ENCODE measurements at places on chromosomes 3 and 15.

- DNase-seq: no peak
Observed at GRCh38 chr15:39429898-39430357, 151.0 kb upstream of the THBS1 start.

- DNase-seq: no peak
Observed at GRCh38 chr15:59812889-59813288, 123.8 kb upstream of the BNIP2 start.

DNA sequence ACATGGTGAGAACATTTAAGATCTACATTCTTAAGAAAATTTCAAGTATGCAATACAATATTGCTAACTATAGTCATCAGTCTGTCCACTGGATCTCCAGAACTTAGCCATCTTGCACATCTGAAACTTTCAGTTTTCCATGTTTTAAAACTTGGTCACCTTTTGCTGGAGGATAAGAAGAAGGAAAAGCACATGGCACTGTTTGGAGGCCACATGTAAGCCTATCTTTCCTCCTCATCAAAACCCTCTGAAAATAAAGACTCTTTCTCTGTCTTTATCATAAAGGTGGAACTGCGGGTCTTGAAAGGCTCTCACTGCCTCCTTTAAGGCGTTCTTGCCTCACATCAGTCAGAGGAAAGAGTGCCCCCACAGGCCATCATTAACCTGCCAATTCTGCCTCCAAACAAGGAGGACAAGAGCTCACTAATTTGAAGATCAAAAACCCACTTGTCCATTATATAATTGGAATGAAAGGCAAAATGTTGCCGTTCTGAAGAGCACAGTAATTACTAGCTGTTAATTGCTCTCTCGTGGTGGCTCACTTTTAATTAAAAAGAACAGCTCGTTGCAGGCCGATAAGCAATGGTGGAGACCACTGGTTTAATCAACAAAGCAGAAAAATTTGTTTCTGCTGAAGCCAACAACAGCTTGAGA lies 157.8 kb downstream of the MECOM start:
- DNase-seq: no peak

- no peak for DNase-seq
Observed at GRCh38 chr3:37646865-37647264, 214.8 kb upstream of the CTDSPL start.

DNA sequence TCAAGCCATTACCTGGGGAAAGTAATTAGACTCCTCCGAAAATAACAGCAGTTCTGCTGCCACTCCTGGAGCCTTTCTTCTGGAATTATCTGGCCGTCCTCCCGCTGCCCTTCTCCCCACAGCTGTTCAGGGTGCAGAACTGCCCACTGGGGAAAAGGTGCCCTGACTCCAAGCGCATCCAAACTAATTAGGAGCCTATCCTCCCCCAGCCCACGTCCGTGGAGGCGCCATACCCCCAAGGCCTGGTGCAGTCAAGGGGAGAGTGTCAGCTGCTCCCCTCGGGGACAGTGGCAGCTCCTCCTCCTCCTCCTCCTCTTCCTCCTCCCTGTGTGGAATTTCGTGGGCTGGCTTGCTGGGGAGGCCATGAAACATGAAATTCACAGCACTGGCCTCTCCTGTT lies 177.2 kb downstream of the XXYLT1 start:
- DNase-seq: no peak

- DNase-seq: no peak
Observed at GRCh38 chr15:77607894-77608261, 24.8 kb downstream of the LINGO1 start.

- no peak for DNase-seq
Observed at GRCh38 chr3:65303431-65303830, 615.6 kb upstream of the ADAMTS9 start.

DNA sequence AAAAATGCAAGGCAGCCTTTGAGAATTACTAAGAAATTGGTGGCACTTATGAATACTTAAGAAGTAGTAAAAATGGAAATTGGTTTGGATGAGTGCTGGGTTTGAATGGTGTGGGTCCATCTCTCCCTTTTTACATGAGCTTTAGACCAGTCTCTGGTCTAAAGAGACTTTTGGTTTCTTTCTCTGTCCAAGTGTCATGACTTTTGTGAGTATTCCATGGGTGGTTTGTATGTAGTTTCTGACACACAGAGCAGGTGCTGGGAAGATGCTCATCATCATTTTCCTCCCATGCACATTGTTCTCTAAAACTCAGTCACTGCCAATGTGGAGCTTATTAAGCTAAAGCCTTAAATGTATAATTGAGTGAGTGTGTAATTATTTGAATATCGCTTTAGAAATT lies 63.5 kb downstream of the KAT2B start:
- DNase-seq: no peak

- DNase-seq: no peak
Observed at GRCh38 chr3:183123891-183124290, 24.6 kb upstream of the MCCC1 start.

- DNase-seq: no peak
Observed at GRCh38 chr15:73941871-73942635, 15.8 kb downstream of the LOXL1 start.

GRCh38 chr15:37880009-37880834 lies 54.2 kb upstream of the TMCO5A start:
- no peak for DNase-seq
